ENCODE measurements at places on chromosomes 7 and 10.

GRCh38 chr7:132258231-132258630, 318.0 kb downstream of the PLXNA4 start:
- DNase-seq = no peak

DNA sequence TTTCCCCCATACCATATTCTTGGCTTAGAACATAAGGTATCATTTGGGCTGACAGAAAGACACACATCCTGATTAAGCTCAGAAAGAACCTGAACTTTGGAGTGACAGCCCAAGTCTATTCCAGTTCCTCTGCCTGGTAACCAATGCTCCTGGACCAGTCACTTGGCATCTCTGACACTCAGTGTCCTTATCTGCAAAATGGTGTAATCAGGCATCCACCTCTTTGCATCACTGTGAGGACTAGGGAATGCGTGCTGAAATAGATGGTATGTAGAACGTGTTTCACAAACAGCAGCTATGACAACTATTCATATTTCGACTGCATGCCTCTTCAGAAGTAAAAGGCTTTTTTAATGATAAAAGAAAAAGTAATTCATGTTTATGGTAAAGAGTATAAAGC, 26.2 kb upstream of the PIK3AP1 start:
- DNase-seq = no peak

GRCh38 chr7:108452707-108453106, 3.5 kb downstream of the NRCAM start:
- DNase-seq = no peak

- DNase-seq = no peak
Observed at GRCh38 chr7:37816922-37817590, 31.3 kb upstream of the NME8 start.

DNA sequence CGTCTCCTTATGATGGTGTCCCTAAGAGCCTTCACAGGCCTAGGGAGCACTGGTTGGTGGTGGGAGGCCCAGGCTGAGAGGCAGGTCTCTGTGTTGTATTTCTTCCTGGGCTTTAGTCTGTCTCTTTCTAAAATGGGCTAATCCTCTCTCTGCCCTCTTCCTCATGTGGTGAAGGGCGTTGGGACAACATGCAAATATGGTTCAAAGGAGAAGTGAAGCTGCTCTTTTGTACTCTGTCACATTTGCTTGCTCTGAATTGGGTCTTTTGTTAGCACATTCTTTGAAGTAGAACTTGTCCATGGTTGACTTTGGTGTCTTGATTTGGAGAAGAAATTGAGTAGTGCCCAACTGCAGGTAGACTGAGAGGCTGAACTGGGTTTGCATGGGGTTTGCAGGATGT, 814 bp downstream of the HK1 start:
- DNase-seq = no peak

DNA sequence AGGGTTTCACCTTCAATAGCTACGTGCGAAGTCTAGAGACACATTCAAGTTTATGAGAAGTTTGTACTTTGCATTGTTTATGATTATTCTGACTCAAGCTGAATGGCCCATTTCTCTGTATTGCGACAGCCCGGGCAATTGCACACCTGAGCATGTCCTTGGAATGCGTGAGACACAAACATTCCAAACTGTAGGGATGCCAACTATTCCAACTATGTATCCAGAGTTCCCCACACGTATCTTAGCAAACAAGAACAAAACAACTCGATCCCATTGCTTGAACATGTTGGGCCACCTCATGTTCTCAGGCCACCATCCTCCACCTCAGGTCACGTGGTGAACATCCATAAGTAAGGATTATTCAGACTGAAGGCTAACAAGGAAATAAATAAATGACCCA, 51.4 kb upstream of the EGFR start:
- no peak for DNase-seq
